BJ (cell line): ENCODE measurements at places on chromosomes 5 and 9.

DNA sequence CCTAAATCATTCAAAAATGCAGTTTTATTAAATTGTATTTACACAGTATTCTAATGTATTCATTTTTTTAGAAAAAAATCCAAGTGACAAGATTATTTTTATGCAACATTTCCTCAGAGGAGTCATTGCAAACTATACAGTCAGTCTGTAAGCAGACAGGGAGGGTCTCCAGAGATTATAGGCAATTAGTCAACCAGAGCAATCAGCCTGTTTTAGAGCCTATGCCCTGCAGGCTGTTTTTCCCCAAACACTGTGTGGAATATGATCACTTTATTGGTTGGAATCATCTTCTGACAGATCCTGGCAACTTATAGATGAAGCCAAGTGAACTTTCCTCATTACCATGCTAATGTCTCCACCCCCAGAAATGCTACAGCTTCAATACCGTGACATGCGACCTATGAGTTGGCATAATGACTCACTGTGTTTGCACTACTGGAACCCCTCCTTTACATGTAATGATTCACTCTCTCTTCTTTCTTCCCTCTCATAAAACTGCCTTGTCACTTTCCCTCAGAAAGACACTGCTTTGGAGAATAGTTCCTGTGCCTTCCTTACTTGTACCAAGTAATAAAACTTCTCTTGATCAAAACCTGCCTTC is 577.7 kb upstream of the FTMT start:
- peak; percentile 13 for DNase-seq

DNA sequence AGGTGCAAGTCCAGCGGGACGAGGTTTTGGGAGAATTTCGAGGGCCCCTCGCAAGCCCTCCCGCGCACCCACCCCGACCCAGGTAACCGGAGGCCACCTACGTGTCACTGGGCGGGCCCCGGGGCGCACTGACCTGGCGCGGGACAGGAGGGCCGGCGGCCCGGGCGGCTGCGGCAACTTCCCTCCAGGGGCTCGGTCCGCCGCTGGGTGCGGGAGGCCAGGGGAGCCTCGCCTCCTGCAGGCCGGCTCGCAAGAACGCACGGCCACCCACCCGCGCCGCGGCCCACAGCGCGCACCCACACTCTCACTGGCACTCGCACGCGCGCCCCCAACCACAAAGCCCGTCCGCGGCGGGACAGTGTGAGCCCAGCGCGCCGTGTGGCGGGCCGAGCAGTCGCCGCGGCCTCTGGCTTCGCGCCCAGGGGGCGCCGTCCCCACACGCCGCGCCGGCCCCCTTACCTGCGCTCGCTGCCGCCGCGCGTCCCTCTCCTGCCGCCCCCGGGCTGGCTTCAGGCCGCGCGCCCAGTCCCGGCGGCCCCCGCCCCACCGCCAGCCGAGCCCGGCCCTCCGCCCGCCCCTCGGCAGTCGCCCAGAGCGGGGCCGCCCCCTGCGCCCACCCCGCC is 451 bp downstream of the LPAR1 start:
- DNase-seq = no peak

GRCh38 chr5:87121304-87122150 is 146.2 kb upstream of the RASA1 start:
- DNase-seq = peak; percentile 62

- no peak for DNase-seq
These were observed 25.1 kb downstream of the SPACA9 start for GRCh38 chr9:132903574-132904492.

- no peak for DNase-seq
These were observed 82.8 kb upstream of the RORB start for GRCh38 chr9:74414325-74414724.

- DNase-seq = no peak
These were observed 410.3 kb upstream of the PRR16 start for GRCh38 chr5:120053841-120054240.

DNA sequence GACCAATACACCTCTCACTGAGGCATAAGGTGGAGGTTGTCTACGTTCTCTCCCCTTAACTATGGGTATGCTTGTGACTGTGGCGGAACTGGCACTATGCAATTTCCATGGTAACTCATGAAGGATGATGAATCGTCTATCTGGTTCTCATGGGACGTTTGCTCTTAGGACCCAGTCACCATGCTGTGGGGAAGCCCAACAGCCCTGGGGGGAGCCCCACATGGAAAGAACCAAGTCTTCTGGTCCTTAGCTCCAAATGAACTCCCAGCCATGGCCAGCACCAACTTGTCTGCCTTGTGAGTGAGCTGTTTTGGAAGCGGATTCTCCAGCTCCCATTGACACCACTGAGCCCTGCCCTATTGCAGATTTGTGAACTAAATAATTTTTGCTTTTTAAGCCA is 188.7 kb upstream of the S1PR3 start:
- DNase-seq = no peak

GRCh38 chr5:112210430-112211005 is 208.6 kb downstream of the EPB41L4A start:
- DNase-seq = no peak

- DNase-seq = no peak
These were observed 10.0 kb downstream of the HMGCS1 start for GRCh38 chr5:43303242-43303641.

DNA sequence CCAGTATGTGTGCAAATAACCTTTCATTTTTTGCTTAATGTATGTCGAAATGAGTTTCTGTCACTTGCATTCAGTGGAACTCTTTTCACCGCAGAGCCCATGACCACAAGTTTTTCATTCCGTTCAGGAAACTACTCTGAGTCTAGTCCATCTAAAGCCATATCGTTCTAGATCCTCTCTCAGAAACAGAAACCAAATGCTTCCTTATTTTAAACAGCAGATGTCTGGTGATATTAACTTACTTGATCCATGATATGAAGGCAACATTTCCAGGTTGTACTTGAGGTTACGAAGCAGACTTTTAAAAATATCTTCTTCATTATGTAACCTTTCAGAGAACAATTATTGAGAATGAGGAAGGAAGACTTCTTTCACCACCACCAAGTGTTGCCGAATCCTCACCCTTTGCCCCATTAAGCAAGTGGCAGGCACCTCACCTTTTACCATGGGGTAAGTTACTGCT is 72.4 kb upstream of the GNAQ start:
- DNase-seq = no peak

- no peak for DNase-seq
These were observed 3.1 kb downstream of the HMCN2 start for GRCh38 chr9:130268521-130269211.

- DNase-seq = no peak
These were observed 122.7 kb downstream of the NMUR2 start for GRCh38 chr5:152282331-152282730.

DNA sequence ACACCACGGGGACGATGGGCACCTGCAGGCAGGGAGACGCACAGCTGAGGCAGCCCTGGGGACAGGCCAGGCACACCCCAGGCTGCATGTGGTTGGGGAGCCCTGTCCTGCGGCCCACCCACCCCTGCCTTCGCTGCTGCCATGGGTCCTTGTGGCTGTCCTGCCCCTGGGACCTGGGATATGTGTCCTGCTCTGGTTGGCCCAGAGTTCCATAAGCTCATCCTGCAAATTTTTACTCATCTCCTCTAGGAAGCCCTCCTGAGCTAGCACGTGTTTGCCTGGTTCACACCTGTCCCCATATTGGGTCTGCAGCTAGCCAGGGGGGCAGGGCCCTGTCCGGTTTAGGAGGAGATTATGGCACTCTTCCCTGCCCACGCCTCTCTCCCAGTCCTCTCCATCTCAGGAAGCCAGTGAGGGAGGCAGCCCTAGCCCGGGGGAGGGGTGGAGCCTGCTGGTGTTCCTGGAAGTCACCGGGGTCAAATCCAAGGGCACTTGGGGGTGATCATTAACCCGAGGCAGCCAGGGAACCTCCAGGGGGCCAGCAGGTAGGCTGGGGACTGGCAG is 12.2 kb downstream of the EGFL7 start:
- DNase-seq = no peak

- DNase-seq = no peak
These were observed 157.8 kb downstream of the SLCO4C1 start for GRCh38 chr5:102138243-102138653.

- DNase-seq = peak; percentile 30
These were observed 128.7 kb downstream of the NIPBL start for GRCh38 chr5:37005252-37005651.

DNA sequence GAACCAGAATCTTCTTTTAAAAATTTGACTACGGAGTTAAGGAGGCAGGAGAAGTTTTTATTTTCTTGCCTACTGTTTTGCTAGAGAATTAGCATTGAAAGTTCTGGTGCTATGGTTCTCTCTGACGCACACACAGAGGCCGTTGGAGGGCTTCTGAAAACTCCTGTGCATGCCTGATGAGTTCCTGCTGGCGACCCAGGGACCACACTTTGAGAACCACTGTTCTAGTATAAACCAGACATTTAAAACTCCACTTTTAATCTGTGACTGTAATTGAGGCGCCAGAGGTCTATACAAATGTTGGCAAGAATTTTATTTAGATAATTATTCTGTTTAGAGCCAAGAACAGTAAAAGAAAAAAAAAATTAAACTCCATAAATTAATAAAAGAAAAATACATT is 99.5 kb upstream of the OTULINL start:
- DNase-seq = no peak

DNA sequence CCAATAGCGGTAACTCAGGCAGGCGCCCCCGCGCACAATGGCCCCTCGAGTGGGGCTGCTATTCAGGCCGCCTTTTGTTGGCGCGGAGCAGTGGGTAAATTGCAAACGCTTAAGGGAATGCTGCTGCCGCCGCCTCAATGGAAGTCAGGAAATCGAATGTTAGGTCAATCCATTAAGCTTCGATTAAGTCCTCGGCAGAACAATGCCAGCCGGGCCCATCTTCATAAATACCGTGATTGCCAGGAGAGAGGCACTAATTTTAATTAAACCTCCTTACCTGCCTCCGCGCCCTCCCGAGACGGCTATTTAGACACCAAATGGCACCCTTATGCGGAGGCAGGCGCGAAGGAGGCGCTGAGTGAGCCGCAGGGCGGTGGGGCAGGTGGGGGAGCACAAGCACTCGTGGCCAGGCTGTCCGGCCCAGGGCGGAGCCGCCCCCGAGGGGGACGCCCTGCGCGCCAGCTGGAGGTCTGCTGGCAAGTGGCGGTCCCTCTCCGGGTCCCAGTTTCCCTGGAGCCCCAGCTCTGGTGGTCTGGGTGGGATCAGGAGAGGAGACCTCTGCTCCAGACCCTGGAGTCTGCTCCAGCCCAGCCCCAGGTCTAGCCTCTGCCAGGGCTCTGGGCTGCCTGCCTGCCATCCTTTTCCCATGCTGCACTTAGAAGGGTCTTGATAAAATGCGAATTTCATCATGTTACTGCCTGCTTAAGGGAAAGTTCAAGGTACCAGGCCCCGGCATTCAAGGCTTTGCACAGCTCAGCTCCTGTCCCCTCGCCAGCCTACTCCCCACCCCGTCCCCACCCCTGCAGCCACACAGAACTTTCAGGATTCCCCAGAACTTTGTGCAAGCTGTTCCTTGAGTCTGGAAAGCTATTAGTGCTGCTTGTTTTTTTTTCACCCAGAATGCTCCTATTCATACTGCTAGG is 19.7 kb downstream of the NR5A1 start:
- no peak for DNase-seq

DNA sequence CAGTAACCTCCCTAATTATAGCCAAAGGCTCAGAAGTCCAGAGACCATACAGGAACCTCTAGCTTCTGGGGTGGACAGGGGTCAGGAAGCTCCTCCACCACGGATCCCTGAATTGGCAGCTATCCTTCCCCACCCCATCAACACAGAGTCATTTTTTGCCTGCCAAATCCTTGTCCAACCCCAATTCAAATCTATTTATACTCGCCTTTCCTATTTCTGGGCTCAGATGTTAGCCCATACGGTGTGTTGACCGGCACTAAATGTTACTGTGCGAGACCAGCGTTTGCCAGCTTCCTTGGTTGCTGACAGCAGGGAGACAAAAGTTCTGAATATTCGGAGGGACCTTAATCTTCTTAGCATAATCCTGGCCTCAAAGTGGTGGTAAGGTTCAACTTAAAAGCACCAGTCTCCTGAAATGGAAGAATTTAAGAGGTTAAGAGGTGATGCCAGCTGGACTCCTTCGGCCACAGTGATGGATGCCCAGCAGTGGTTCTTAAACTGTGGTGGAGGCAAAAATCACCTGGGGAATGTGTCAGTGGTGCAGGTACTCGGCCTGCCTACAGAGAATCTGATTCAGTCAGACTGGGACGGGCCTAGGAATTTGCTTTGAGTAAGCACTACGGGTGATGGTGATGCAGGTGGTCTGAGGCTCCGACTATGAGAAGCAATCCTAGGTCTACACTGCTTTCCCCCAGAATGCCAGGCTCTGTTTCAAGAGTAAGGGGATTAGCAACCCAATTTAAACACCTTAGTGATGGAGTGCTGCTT is 204.8 kb upstream of the MEF2C start:
- no peak for DNase-seq

GRCh38 chr9:133347515-133347984 is 381 bp downstream of the MED22 start:
- no peak for DNase-seq

DNA sequence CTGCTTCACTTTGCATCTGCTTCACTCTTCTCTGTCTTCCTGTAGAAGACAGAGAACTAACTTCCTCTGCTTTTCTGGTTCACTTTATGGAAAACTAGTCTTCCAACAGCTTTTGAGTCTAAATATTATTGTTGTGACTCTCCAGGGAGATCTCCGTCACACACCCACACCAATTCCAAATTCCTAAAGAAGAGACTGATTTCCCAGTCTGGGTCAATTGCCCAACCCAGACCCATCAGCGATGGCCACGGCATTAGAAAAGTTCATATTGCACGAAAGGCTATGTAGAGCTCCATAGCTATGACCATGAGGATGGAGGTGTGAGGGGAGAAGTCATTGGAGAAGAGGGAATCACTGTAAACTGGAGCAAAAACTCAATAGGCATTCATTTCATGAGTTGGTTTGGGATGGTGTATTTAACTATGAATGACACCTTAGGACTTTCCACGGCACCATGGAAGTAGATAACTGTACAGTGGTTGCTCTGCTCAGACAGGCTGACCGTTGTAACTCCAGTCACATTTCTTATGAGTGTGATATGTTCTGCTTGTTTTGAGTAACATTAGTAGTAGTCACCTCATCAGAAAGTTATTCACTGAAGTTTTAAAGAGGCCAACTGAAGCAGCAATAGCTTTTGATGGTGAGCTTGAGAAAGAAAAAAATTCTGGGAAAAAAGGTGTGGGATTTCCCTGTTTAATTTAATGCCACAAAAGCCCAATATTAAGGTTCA is 78.1 kb upstream of the MAMDC2 start:
- no peak for DNase-seq

GRCh38 chr9:128617943-128618342 is 38.7 kb downstream of the DYNC2I2 start:
- no peak for DNase-seq

- DNase-seq = no peak
These were observed 6.6 kb downstream of the NACC2 start for GRCh38 chr9:136088481-136088938.

DNA sequence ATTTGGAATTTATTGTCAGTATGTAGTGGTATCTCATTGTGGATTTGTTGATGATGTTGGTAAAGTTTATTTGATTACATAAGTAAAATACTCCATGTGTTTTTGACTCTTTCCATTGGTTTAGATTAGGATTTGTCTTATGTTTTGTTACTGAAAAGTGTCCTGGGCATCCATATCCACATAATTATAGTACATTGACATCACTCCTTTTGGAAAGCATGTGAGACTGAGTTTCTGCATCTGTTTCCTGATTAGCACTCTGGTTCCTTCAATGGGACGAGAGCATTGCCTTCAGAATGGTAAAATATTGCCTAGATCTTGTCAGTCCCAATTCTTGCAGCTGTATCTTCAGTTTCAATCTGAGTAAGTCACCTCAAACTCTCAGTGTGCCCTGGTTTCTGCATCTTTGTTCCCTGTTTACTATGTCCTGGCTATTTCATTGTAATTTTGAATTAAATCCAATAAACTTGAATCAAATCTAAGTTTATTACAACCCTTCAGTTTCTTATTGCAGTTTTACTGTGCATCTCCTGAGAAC is 128.1 kb downstream of the FBXO38 start:
- no peak for DNase-seq
